ENCODE measurements at places on chromosomes 1 and 21. TPM values are rescaled to one million over a fixed set of nuclear protein-coding genes. Genes with fewer than 3 reads are reported as not detected.

The REN gene
- 0.25 TPM for total RNA-seq

GRCh38 chr1:51253691-51254090 lies 17.6 kb downstream of the RNF11 start:
- no peak for DNase-seq

GRCh38 chr1:185315445-185316071 lies 1.5 kb downstream of the IVNS1ABP start:
- no peak for DNase-seq

DNA sequence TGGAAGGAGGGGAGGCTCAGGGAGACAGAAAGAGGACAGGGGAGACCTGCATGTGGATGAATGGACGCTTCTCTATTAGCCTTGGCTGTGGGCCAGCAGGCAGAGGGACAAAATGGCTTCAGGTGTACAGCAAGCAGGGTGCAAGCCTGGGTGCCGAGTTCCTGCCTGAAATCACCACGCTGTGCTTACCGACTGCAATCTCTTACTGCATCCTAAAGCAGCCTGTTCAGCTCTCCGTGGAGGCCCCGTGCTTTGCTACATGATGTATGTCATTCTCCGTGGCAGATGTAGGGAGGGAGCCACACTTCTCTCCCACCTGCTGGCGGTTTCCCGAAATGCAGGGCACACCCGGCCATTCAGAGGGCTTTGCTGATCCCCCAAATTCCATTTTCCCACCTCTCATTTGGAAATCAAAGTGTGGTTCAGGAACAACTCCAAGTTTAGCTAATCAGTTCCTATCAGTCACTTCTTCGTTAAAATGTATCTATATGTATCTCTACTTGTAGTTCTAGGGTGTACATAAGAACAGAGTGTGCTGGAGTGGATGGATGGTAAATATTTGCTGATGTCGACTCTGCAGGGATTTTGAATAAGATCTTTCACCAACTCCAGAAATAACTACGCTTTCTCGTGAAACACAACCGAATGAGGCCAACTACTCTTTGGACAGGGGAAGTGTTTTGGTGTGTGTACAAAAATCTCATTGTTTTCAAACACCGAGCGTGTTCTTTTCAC lies 122.3 kb upstream of the BACE2 start:
- DNase-seq, result no peak
